Left renal cortex interstitium (tissue), 4 donors: ENCODE measurements at places on chromosomes 3 and 15. TPM values are rescaled to one million over a fixed set of nuclear protein-coding genes. Genes with fewer than 3 reads are reported as not detected.

DNA sequence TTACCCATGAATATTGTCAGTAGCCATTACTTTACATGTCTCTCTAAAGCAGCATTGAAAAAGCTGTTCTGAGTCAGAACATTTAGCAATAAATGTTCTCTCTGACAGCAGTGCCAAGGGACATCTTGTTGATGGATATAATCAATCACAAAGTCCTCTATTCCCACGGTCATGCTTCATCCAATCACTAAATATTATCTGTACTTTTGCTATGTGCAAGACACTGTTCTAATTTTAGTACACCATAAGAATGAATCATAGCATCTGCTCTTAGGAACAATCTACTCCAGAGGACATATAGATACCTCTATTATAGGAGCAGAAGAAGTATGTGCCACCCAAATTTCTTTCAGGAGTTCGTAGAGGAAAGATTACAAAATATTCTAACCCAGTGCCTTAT is 142.5 kb upstream of the MBNL1 start:
- no peak for DNase-seq

- DNase-seq, result no peak
Observed at GRCh38 chr3:142706321-142707127, 17.3 kb upstream of the TRPC1 start.

The MYNN gene
- 29.6 TPM for polyA plus RNA-seq

DNA sequence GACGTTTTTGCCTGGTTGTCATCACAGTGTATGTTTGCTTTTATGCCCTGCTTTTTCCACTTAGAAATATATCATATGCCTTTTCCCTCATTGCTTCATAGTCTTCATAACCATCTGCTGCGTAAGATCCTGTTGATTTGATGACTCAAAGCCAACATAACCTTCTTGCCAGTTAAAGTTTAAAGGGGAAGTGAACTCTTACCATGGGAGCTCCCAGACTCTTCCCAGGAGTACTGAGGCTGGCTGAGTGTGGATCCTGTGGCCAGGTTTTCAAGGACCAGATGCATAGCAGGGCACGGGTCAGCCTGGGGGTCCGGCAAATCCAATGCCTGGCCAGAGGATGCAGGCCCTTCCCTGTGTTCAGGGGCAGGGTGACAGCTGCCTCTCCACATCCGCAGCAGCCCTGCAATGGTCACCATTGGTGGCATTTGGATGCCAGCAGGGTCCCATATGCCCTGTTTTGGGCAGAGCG is 42.0 kb upstream of the SACM1L start:
- no peak for DNase-seq
